ENCODE measurements at places on chromosomes 1 and 21. TPM values are rescaled to one million over a fixed set of nuclear protein-coding genes. Genes with fewer than 3 reads are reported as not detected.

Gene TSTD1
- 9.1 TPM for total RNA-seq

Gene SERPINC1
- 0.22 TPM for total RNA-seq

Gene AUNIP
- total RNA-seq: 0.54 TPM

Gene LCE2D
- total RNA-seq: not detected
